Renal cortical epithelial cell (primary cell): ENCODE measurements at places on chromosomes 3 and 15. TPM values are rescaled to one million over a fixed set of nuclear protein-coding genes. Genes with fewer than 3 reads are reported as not detected.

DNA sequence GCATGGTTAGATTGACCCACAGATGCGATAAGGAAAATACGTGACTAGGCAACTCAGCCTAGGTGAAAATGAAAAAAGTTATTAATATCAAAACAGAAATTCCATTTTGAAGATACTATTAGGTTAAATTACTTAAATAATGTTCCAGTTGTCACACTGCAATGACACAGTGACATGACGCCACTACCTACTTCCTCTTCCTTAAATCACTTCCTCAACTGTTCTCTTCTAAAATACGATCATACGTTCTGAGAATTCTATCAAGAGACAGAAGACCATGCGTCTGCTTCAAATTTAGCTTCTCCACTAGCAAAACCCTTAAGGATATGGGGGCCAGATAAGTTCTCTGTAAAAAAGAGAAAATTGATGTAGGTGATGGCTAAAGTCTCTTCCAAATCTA is 18.2 kb downstream of the CMTM6 start:
- no peak for DNase-seq

DNA sequence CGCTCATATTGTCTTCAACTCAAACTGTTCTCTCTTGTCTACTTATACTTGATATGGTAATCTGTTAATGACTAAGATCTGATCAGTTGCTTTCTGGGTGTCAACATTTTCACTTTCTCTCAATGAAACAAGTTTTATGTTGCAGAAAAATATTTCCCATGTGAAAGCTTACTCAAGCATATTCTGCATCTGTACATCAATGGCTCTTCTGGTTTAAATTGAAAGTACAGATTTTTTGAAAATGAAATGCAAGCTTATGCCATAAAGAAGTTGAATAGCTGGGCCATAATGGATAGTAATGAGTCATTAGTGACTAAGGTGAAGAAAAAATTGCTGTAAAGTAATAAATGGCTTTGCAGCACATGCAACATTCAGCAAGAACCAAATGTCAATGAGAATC is 140.7 kb downstream of the BCHE start:
- DNase-seq, result peak; percentile 11

GRCh38 chr3:59251869-59252268 is 202.0 kb upstream of the CFAP20DC start:
- no peak for DNase-seq

GRCh38 chr15:33040496-33040895 is 154.0 kb downstream of the FMN1 start:
- no peak for DNase-seq

GRCh38 chr3:113844622-113845222 is 6.1 kb downstream of the GRAMD1C start:
- DNase-seq, result peak; percentile 69

GRCh38 chr3:42067326-42067725 is 23.8 kb upstream of the TRAK1 start:
- DNase-seq, result no peak

GRCh38 chr3:127213381-127213918 is 20.5 kb downstream of the PRR23E start:
- DNase-seq, result no peak

DNA sequence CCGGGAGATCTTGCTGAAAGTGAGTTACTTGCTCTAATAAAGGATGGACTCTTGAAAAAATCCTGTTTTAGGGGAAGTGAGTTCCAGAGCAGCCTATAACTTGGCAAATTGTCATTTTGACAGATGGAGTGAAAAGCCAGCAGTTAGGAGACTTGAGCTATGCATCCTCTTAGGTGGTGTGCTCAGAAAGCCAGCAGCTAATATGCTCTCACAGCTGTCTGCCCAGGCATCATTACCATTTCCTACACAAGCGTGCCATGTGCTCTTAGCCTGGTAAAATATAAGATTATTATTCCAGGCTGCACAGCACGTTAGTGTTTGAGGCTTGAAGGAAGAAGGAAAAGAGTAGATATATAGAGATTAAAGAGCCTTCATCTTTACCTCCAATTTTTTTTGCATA is 151.0 kb downstream of the CHL1 start:
- DNase-seq, result no peak

- peak; percentile 89 for DNase-seq
Measured at GRCh38 chr3:57974796-57975388, 33.3 kb upstream of the FLNB start.

DNA sequence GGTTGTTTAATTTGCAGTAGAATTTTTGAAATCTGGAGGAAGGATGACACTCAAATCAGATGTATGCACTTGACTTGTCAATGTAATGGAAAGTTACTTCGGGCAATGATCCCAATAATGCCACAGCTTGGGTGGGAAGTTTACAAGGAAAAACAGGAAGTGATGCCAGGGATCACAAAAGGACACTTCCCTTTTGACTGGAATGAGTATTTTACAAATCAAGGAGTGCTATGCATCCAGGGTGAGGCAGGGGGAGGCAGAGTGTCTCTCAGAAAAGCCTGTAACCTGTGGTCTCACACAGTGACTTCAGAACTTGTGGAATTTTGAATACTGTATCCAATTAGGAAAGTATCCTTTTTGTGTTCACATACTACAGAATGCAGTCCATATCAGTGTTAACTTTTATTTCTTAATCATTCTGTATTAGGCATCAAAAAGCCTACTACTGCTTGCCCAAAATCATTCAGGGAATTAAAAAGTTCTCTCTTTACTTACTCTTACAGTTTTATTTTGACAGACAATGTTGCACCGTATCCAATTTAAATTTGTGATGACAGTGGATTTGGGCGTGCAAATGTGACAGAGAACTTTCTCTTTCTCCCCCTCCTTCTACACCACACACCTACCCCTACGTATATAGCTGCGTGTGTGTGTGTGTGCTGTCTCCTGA is 445.1 kb downstream of the MECOM start:
- DNase-seq, result peak; percentile 79

GRCh38 chr15:74291101-74292071 is 55.3 kb downstream of the CCDC33 start:
- peak; percentile 43 for DNase-seq

DNA sequence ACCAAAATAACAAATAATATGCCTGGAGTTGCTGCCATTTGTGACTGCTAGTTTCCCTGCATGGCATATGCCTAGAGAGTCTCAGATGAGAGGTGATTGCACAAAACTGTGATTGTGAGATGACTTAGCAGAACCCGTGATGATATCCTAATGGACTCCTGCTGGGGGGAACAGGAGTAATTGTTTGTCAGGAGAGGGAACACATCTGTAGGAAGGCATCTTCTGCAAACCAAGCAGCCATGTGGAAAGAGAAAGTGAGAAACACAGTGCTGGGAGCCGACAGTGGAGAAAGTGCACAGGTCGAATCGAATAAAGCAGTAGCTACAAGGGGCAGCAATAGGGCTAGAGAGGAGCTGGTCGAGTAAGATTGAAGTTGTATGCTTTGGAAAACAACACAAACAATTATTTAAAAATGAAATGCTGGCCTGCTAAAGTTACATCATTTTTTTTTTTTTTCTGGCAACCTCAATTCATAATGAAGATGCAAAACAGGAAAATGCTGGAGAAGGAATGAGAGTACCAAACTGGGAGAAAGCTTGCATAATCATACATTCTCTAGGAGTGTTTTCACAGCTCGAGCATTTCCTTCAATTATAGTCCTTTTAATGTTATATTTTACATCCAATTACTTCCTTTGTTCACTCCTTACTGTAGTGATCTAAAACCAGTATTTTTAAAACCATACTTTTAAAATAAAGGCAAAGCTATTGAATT is 494.2 kb upstream of the AGTR1 start:
- DNase-seq, result no peak

SAMMSON gene
- not detected in 2 replicates for total RNA-seq

DNA sequence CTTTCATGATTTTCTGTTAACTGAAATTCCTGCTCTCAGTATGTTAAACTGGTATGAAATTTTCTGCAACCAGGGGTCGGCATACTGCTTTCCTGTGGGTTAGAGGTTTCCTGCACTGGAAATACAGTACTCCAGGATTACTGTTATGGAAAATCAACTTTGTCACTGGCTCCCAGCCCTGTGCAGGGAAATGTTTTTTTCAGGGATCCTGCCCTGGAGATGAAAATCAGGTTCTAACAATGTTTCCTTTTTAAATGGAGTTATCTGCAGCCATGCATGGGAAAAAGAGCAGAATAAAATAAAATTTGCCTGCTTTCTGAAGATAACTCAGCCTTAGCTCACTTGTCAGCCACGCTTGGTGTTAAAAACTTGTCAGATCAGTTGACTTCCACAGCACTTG is 220.4 kb downstream of the IL5RA start:
- DNase-seq, result no peak

DNA sequence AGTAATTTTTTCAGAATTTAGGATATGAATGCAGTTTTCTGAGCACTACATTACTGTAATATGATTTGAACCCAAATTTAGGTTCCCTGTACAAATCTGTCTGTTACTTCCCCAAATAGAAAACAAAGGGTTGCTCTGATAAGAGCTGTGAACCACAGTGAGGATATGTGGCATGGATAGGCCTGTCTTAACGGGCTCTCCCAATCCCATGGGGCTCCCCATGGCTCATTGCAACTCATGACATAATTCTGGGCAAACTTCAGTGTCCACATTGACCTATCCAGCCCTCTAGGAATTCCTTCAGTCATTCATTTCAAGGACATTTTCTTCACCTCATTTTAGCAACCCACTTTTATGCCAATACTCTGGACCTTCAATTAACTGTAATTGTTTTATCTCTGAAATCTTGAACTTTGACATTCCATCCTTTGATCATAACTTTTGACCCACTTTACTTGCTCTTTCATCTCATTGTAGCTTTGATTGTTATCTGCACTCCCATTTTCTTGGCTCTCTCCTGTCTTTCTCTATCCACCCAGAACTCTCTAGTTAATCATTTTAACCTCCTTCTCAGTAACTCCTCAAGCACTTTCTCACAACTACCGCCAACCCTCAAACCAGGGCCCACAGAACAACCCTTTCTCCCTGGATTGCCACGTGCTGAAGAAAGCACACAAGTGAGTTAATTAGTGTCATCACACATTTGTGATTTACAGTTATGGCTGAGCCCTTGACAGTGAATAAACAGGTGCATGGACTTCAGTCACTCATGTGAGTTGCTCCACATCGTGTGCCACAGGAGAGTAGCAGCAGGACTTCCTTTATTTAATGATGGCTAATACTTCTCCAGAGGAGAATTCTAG is 94.9 kb upstream of the AADACL2 start:
- DNase-seq, result peak; percentile 56

DCLK3 gene
- not detected in 2 replicates for total RNA-seq

CHST14 gene
- total RNA-seq, result 5.2 and 18.5 TPM in 2 replicates

DNA sequence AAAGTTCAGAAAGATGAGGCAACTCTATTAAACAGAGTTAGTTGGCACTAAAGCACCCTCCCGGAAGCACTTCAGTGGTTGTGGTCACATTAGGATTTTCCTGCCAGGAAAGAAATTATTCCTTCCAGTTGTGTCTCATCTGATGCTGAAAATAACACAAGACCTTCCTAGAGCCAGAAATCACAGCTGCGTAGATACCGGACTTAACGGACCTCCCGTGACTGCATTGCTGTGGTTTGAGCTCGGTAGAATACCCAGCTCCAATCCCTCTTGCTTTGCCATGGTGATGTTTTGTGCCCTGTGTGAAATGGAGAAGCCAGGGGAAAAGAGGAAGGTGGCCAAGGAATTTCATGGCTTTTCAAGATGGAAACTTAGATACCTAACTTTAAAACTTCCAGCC is 215.0 kb upstream of the IGF1R start:
- DNase-seq, result no peak

GRCh38 chr15:47675735-47676134 is 41.6 kb upstream of the SEMA6D start:
- DNase-seq, result no peak

DNA sequence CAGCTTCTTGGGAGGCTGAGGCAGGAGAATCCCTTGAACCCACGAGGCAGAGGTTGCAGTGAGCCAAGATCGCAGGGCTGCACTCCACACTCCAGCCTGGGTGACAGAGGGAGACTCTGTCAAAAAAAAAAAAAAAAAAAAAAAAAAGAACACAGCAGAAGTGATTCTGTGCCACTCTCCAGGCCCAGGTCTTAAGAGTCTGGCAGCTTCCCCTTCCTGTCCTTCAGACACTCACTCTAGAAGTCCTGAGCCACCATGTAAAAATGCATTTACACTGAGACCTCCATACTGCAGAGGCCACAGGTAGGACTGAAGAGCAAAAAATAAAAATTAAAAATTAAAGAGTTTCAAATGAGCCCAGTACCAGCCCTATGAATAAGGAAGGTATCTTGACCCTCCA is 11.8 kb upstream of the CDV3 start:
- DNase-seq, result no peak

- no peak for DNase-seq
Measured at GRCh38 chr3:177484206-177484605, 286.9 kb upstream of the TBL1XR1 start.

DNA sequence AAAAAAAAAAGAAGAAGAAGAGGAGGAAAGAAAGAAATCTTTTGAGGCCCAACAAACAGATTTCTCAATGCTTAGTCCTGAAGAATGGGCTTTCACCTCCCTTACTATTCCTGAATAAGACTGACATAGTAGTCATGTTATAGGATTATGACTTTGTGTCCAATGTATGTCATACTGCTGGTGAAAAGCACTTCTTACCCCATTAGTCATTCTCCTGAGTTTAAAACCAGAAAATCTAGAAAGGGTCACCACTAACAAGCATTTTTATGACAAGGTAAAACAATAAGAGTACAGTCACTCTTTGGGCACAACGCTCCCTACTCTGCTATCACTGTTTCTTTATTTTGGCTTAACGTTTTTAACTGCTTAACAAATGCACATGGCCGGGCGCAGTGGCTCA is 88.2 kb downstream of the IGSF11 start:
- DNase-seq, result no peak

GRCh38 chr3:81886081-81886480 is 124.6 kb upstream of the GBE1 start:
- no peak for DNase-seq

DNA sequence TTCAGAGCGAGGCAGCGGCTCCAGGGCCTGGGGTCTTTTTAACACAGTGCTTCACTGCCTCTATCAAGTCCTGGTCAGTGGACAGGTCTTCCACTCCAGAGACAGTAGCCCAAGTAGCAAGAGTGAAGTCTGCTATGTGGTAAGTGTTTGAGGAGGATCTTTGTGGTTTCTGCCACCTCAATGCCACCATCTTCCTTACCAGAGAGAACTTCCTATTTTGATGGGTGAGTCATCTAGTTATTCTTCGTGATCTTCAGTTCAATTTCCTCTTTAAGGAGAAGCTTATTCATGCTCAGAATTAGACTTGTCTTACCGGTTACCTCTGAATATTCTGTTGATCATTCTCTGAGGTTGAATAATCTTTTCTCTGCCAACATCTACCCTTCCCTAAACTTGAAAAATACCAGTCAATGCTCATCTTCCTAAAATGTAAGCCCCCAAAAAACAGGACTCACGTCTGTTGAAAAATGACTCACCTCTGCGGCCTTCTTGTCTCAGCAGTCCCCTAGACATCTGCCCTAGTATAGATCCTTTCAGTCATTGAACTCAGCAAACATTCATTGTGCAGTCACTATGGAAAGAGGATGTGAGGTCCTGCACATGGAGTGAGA is 32.2 kb upstream of the BCL6 start:
- DNase-seq, result peak; percentile 76

DNA sequence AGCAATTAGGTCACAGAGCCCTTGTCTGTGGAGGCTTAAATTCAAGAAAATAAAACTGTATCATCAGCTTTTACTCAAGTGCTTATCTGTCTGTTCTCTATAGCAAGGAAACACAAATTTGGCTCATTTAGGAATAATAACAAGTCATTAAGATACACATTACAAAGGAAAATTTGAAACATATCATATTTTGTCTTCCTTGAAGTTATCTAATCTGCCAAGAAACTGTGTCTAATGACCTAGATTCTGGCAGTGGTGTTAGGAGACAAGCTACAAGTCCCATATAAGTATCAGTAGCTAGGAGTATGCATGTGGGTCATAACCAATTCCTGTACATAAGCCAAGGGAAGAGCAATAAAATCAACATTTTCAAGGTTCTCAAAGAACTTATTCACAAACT is 108.2 kb upstream of the SETMAR start:
- DNase-seq, result no peak
